ENCODE measurements at places on chromosomes 3 and 15.

GRCh38 chr15:82968066-82968465 lies 15.5 kb upstream of the HOMER2 start:
- DNase-seq, result no peak

GRCh38 chr15:71011503-71012155 lies 103.6 kb upstream of the THSD4 start:
- DNase-seq, result no peak

GRCh38 chr3:155102329-155102728 lies 22.2 kb downstream of the MME start:
- DNase-seq, result no peak

DNA sequence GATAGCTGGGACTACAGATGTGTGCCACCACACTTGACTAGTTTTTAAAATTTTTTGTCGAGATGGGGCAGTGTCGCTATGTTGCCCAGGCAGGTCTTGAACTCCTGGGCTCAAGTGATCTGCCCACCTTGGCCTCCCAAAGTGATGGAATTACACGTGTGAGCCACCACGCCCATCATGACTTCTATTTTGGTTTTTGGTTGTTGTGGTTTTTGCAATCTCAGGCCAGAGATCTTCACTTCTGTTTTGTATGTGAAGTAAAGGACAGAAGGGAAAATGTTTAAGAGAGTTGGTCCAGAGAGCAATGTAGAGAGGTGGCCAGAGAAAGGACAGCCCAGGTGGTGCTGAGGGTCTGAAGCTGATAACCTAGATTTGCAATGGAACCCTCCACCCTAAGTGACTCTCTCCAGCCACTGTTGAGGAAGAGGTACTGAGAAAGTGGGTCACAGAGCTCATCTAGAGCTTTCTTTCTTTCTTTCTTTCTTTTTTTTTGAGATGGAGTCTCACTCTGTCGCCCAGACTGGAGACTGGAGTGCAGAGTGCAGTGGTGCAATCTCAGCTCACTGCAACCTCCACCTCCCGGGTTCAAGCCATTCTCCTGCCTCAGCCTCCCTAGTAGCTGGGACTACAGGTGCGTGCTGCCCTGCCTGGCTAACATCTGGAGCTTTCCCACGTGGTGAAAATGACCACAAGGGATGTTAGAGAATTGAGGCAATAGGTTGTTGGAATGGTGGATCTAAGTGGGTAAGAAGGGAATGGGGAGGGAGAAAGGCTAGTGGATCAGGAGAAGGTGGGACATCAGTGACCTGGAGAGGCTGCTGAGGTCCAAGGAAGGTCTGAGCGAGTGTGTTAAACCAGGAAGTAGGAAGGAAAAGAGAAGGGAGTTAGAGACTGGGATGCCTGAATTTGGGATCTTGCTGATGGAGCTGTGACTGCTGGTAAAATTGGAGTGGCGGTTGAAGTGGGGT lies 22.4 kb upstream of the SEMA4B start:
- no peak for DNase-seq

DNA sequence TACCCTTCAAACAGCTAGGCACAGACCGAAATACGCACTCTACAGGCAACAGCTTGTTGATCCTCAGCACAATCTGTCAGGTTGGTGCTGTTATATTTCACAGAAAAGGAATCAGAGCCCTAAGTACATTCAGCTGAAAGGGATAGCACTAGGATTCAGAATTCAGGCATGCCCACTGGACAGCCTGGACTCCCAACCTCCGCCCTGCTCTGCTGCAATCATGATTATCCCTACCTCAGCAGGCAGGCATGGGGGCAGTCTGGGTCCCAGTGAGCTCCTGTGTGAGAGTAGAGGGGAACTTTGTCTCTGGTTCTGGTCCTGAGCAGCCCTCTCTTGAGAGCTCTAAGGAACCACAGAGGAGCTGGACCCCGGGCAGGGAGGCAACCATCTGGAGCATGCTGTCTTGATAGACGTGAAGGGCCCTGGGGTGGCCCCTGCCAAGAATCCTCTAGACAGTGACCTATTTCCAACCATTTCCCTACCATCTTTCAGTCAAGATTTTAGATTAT lies 23.4 kb upstream of the NOX5 start:
- DNase-seq, result no peak
